Fibroblast of skin of left quadriceps (primary cell): ENCODE measurements at places on chromosomes 16 and 17.
A peak's percentile ranks its signal among the peaks of the same experiment; 100 is the strongest.

DNA sequence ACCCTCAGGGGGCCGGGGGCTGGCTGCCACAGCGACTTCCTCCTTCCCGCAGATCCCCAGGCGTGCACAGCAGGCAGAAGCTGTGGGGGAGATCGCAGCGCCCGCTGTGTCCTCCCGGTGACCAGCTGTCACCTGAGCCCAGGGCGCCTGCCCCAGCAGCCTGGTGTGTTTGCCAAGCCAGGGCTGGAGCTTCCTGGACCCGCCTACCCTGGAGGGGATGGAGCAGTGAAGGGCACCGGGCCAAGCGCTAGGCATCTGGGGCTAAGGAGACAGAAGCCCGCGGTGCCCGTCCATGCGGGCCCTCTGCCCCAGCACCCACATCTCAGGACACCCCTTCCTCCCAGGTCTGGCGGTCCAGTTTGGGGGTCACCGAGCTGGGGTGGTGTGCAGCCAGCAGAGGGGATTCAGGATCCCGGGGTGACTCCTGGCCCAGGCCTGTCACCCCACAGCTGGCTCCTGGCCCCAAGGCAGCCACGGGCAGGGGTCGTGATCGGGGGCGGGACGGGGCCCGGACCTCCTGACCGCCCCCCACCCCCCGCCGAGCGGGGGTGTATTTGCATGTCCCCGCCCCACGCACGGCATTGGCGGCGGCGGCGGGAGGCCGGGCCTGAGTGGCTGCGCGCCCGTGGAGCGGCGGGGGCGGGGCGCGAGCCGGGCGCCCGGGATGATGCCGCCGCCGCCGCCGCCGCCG is at the start of gene RAB26:
Gene RAB26, plus strand, starts transcription at position 645 of the 691 bp plus-strand sequence. CDS start 159 bp downstream, outside the sequence.
- no peak for DNase-seq

GRCh38 chr17:27276653-27277156 is 17.2 kb upstream of the WSB1 start:
- DNase-seq = no peak

DNA sequence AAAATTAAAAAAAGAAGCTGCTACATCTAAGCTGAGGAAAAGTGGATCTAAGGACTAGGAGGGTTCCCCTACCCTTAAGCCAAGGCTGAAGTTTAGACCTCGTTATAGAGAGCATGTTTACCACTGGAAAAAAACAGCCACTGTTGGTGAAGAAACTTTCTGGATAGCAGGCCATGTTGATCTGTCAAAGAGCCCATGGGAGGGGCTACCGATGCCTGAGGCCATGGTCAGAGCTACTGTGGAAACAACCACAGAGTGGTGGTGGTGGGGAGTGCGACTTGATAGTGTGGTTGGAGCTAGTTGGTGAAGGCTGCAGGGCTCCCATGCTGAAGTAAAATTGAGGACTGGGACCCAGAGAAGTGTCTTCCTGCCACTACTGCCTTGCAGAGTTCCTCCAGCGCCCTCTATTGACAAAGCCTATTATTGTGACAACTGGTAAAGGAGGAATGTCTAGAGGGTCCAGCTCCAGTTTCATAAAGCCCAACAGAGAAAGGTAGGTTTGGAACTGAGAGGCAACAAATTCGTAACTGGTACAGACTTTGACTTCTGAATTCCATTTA is 12.7 kb upstream of the FAM20A start:
- no peak for DNase-seq

DNA sequence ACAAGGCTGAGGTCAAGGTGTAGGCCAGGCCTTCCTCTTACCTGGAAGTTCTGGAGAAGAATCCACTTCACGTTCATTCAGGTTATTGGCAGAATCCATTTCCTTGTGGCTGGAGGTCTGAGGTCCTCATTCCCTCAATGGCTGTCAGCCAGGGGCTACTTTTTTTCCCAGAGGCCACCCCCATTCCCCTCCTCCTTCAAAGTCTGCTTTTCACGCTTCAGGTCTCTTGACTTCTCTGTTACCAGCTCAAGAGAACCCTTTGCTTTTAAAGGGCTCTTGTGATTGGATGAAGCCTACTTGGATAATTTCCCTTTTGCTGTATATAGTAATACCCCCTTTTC is 55.1 kb upstream of the LGALS9 start:
- DNase-seq = no peak

DNA sequence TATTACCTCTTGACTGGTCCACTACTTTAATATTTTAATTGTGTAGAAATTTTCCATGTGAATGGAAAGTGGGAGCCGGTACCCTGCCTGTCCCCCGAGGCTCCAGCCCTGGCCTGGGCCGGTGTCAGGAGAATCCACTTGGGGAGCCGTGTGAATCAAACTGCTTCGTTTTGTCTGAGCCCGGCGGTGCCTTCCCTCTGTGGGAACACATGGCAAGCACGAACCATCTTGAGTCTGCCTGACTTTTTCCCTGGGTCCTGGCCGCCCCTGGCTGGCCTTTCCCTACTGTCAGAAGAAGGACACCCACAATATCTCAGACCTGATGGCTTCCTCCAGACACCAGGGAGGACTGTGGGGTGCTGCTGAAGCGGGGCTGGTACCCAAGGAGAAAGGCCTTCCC is 12.4 kb upstream of the MYO15B start:
- no peak for DNase-seq

GRCh38 chr16:23245268-23245667 is 56.8 kb upstream of the SCNN1B start:
- no peak for DNase-seq

DNA sequence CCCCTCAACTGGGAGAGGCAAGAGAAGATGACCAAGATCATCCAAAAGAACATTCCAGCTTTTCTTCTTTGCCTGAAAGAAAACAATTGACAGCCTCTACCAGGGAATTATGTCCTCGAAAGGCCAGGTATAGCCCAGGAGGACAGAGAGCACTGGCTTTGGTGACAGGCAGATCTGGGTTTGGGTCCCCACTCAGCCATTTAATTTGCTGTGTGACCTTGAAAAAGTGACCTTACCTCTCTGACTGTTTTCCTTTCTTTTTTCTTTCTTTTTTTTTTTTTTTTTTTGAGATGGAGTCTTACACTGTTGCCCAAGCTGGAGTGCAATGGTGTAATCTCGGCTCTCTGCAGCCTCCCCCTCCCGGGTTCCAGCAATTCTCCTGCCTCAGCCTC is 27.7 kb upstream of the KIFC3 start:
- DNase-seq = no peak

DNA sequence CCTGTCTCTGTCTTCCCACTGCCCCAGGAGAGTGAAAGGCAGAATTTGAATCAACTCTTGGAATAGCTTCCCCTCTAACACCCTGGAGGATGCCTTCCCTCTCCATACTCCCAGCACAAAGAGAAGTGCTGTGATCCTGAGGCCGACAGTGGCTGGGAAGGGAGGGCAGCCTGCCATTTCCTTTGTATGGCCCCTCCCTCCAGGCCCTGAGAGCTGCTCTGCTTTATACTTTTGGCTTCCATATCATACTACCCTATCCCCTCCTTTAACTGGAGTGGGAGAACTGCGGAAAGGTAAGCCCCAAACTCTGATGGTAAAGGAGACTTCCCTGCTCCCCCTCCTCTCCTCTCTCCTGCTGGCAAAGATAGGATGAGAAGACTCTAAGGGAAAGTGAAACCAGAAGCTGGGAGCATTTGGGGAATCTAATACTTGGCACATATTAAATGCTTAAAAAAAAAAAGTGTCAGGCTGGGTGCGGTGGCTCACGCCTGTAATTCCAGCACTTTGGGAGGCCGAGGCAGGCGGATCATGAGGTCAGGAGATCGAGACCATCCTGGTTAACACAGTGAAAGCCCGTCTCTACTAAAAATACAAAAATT is 4.1 kb upstream of the MED24 start:
- no peak for DNase-seq

GRCh38 chr17:20992987-20993862 is 49.6 kb downstream of the USP22 start:
- peak; percentile 51 for DNase-seq

GRCh38 chr16:30187556-30187865 is 4.1 kb downstream of the CORO1A start:
- DNase-seq = no peak

GRCh38 chr16:56269281-56269680 is 78.0 kb downstream of the GNAO1 start:
- peak; percentile 20 for DNase-seq

DNA sequence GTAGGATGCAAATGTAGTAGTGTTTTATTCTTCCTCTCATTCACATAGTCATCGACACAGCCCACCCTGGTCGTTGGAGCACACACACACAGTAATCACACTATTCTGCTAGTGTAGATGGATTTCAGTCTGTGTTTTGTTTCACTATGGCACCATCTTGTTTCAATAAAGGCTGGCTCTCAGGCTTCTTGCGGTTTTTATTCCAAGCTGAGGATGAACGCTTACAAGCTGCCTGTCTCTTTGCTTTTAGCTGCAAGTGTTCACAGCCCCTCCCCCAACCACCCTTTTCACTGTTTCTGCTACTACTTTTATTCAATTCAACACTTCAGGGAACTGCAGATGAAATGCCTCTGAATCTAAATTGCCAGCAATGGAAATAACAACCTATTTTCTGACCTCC is 140.9 kb upstream of the PMFBP1 start:
- peak; percentile 83 for DNase-seq

GRCh38 chr16:73089420-73089819 is 41.5 kb upstream of the ZFHX3 start:
- no peak for DNase-seq

DNA sequence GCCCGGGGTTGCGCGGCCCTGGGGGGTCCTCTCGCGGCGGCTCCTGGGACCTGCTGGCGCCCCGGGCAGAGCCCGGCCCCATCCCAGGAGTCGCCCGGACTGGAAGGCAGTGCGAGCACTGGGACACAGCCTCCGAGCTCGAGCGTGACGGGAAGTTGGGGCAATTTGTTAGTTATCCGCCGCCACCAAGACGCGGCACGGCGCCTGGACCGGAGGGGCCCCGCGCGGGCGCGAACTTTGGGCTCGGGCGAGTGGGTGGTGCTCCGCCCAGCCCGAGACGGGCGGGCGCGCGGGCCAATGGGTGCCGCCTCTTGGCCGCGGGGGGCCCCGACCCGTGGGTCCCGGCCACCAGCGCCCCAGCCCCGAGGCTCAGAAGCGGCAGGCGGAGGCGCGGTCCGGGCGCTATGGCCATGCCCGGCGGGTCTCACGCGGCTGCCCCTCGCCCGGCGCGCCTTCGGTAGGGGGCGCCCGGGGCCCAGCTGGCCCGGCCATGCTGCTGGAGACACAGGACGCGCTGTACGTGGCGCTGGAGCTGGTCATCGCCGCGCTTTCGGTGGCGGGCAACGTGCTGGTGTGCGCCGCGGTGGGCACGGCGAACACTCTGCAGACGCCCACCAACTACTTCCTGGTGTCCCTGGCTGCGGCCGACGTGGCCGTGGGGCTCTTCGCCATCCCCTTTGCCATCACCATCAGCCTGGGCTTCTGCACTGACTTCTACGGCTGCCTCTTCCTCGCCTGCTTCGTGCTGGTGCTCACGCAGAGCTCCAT is at the start of gene ADORA2B:
Gene ADORA2B, plus strand, starts transcription at position 372 of the 768 bp plus-strand sequence. Its CDS starts 119 bp downstream, at position 491.
- DNase-seq = peak; percentile 33
